ENCODE measurements at places on chromosomes 1 and 21. TPM values are rescaled to one million over a fixed set of nuclear protein-coding genes. Genes with fewer than 3 reads are reported as not detected.

IVL gene
- total RNA-seq = not detected

TMEM200B gene
- 40.3 TPM for total RNA-seq

EXO1 gene
- total RNA-seq = 8.4 TPM

CLEC20A gene
- 1.1 TPM for total RNA-seq

All from testis (tissue), 5 donors.